PC-3 (cell line): ENCODE measurements at places on chromosomes 16 and 17. TPM values are rescaled to one million over a fixed set of nuclear protein-coding genes. Genes with fewer than 3 reads are reported as not detected.

DNA sequence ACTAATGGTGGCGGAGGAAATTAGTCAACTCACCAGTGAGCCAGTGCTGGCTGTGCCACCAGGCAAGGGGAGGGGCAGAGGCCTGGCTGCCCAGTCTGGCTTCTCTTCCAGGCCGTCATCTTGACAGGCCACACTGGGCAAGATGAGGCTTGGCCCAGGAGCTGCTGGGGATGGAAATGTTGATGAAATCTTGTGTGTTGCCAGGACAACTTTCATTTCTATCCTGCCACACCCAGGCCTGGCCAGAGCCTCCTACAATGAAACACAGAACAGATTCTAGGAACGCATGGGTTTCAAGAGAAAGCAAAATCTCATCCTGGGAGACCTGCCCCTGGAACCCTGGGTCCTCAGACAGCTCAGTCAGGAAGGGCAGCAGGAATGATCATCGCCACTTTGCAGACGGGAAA lies 9.3 kb downstream of the HEXIM2 start:
- DNase-seq, result peak; percentile 88

DNA sequence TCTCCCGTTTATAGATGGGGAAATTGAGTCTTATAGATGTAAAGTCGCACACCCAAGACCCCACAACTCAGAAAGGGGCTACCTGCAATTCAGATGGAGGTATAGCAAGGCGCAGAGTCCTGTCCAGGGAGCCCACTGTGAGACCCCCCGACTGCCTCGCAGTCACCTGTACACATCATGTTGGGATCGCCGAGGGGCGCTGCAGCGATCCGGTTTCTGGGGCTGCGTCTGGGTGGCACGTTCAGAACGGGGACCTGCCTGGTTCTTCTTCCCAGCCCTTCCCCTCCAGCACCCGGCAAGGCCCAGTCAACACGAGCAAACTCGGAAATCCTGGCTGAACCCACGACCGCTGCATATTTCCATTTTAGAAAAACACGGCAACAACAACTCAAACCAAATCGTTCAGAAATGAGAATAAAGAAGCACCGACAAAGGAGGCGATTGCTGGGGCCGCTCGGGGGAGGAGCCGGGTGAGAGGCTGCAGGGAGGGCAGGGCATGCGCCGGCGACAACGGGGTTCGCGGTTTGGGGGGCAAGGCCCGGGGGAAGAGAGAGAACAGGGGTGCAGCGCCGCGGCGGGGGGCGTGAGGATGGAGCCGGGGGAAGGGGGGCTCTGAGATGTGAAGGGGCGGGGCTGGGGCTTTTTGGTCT lies 643 bp downstream of the HSDL1 start:
- peak; percentile 6 for DNase-seq

CYTH1 gene
- 29.7 and 37.7 TPM in 2 replicates for total RNA-seq

GRCh38 chr16:4324492-4325252 lies 8.8 kb downstream of the GLIS2 start:
- no peak for DNase-seq

KCNH4 gene
- total RNA-seq, result not detected in 2 replicates

GRCh38 chr16:57764341-57765159 lies 29.0 kb downstream of the KATNB1 start:
- DNase-seq, result peak; percentile 82

DNA sequence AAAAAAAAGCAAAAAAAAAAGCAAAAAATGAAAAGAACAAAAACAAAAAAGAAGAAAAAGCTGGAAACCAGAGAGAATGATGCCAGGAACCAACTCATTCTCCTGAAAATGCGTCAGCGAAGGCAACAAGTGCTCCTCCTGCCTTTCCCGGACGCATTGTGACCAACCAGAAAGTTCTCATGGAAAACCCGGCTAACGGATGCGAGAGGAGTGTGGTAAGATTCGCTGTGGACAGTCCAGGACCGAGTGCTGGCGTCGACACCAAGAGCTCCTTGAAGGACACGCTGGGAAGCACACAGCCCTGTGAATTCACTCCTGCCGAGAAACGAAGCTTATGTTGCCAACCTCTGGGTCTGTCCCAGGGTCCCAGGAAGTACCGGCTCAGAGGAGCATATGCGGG lies 43.4 kb downstream of the METRNL start:
- DNase-seq, result no peak

- no peak for DNase-seq
Measured at GRCh38 chr16:83676086-83676485, 131.7 kb upstream of the HSBP1 start.

GRCh38 chr17:32558326-32558955 lies 71.6 kb downstream of the CDK5R1 start:
- DNase-seq, result no peak

DNA sequence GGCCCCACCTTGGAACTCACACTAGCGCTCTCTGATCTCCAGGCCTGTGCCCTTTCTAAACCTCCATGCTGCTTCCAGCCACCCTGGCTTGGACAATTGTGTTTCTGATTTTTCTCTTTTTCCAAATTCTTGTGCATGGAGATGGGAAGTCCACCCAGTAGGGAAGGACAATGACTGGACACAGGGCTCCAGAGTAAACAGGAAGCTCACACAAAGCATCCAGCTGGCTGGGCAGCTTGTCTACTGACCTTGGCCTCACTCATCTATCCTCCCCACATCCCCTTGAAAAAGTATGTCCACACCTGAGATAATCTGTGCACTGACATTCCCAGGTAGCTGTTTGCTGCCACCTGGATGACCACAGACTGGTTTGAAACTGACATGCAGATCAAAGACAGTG lies 331.2 kb upstream of the MAF start:
- no peak for DNase-seq

KRT33A gene
- total RNA-seq, result not detected in 2 replicates

GRCh38 chr17:10251212-10251948 lies 53.0 kb upstream of the GAS7 start:
- DNase-seq, result no peak

GRCh38 chr17:48840441-48840840 lies 9.6 kb downstream of the CALCOCO2 start:
- no peak for DNase-seq

DNA sequence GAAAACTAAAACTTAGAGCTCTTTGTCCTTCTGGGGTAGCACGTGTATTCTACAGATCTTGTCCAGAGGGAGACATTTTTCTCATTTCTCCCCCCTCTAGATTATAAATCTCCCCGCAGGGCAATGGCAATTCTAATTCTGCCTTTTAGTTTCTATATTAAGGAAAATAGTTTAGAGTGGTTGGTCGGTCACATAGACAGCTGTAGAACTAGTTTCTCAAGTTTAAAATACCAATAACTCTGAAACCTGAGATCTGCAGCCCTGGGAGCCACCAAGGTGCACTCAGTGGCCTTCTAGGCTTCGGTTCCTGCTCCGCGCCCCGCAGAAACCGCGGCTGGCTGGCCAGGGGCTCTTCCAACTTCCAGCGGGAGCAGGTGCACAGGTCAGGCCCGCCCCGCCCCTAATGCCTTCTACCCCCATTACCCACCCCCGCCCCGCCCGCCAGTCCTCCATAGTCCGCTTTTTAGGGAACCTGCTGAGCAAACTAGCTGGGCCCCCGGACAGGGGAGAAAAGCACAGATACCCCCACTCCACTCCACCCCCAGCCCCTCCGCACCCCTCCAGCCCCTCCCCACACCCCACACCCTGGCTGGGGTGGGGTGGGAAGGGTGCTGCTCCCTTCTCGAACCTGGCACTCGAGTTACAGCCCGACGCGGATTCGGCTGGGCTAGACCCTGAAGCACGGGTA lies 431 bp downstream of the SLFN11 start:
- peak; percentile 55 for DNase-seq

- peak; percentile 81 for DNase-seq
Measured at GRCh38 chr16:85891033-85891775, 7.8 kb upstream of the IRF8 start.

- peak; percentile 18 for DNase-seq
Measured at GRCh38 chr16:89712274-89712781, 8.4 kb downstream of the VPS9D1 start.

CACNA1H gene
- 4.1 and 7.8 TPM in 2 replicates for total RNA-seq

DNA sequence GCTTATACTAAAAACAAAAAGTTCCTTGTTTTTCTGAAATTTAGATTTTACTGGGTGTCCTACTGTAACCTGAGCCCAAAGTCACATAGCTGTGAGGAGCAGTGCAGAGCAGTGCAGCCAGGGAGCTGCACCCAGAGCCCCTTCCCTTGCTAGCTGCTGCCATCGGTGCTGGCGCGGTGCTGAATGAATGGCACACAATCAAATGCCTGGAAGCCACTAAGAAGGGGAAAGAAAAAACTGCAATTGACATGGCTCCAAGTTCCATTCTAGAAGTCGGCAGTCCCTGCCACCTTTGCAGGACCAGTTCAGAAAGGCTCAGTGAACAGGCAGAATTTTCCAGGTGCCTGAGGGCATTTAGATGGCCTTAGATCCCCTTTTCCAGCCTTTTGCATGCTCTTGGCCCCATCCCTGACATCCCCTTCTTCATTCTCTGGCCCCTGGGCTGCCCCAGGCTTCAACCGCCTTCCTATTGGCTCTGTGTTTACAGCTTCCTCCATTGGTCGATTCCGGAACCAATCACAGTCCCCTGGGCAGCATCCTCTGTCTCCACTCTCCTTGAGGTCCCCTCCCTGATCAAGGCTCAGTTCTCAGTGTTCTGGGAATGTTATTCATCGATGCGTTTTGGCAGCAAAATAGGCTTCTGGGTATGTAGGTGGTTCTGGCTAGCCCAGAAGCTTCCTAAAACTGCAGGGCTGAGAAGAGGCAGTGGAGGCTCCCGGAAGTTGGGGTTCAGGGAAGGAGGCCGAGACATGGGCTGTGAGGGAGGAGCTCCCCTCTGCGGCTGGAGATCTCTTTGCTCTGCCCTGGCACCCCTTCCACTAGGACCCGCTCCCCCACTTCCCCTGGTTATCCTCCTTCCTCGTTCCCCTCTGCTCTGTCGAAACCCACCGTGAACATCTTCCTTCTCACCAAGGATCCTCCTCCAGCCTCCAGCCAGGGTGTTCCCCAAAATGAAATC lies 37.9 kb downstream of the ATP2C2 start:
- no peak for DNase-seq
